AG08396 (cell line): ENCODE measurements at places on chromosomes 2 and 18.
A peak's percentile ranks its signal among the peaks of the same experiment; 100 is the strongest.

DNA sequence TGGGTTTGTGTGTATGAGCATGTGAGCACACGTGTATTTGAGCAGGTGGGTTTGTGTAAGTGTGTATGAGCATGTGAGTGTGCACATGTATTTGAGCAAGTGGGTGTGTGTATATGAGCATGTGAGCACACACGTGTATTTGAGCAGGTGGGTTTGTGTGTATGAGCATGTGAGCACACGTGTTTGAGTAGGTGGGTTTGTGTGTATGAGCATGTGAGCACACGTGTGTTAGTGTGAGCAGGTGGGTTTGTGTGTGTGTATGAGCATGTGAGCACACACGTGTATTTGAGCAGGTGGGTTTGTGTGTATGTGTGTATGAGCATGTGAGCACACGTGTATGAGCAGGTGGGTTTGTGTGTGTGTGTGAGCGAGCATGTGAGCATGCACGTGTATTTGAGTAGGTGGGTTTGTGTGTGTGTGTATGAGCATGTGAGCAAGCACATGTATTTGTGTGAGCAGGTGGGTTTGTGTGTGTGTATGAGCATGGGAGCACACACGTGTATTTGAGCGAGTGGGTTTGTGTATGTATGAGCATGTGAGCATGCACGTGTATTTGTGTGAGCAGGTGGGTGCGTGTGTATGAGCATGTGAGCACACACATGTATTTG is 169.7 kb downstream of the TWIST2 start:
- DNase-seq, result no peak

DNA sequence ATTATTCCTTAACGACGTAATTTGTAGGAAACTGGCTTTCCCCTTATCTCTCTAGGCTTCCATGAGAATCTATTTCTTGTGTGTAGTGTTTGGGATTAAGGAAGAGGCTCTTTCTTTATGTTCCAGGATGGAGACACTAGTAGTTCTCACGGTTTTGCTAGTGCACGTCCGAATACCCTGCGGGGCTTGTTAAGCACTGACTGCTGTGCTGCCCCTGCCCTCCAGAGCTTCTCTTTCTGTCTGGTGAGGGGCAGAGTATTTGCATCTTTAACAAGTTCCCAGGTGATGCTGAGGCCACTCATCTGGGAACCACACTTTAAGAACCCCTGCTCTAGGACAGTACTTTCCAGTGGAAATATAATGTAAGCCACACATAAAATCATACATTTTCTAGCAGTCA is 76.4 kb downstream of the SPATS2L start:
- DNase-seq, result no peak

- DNase-seq, result no peak
Observed at GRCh38 chr2:1862608-1863280, 118.4 kb upstream of the PXDN start.

- peak; percentile 66 for DNase-seq
Observed at GRCh38 chr2:37378411-37378810, 34.0 kb downstream of the QPCT start.

- no peak for DNase-seq
Observed at GRCh38 chr2:202408546-202409140, 32.5 kb downstream of the BMPR2 start.

GRCh38 chr2:120887741-120888231 is 152.1 kb downstream of the GLI2 start:
- DNase-seq, result no peak

- DNase-seq, result no peak
Observed at GRCh38 chr18:74060579-74060978, 87.1 kb downstream of the FBXO15 start.

- DNase-seq, result no peak
Observed at GRCh38 chr2:11414372-11415124, 51.4 kb downstream of the E2F6 start.

DNA sequence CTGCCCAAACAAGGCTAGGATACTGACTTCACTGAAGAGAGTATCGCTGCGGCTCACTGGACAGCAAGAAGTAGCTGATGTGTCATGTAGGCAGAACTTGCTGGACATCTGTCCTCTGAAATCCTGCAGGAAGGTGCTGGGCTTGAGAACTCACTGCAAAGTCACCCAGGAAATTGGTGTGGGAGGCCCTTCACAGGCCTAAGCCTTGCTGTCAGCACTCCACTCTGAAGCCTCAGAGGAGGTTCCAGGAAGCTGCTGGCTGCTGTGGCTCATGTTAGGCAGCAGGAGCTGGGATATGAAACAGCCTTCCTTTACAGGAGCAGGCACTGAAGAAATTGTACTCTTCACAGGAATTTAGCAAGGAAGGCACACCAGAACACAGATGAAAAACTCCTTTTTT is 88.3 kb upstream of the CCDC68 start:
- no peak for DNase-seq

- DNase-seq, result peak; percentile 12
Observed at GRCh38 chr2:232419245-232420072, 12.8 kb downstream of the ALPG start.

DNA sequence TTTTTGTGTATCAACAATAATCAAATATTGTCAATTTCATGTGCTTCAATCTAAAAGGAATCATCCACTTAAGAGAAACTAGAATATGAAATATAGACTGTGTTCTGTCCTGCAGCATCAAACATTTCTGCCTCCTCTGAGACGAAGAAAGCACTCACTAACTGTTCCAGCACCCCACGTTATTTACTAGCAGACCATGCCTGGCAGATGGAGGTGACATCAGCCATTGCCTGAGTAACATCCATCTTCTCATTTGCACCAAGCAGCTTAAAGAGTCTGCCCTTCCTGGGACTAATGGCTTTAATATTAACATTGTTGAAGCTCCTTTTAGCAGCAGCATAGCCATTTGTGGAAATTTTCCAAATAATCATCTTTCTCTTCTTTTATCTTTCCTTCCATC is 25.7 kb downstream of the SGPP2 start:
- DNase-seq, result no peak

GRCh38 chr2:114937366-114937930 is 495.0 kb downstream of the DPP10 start:
- no peak for DNase-seq

GRCh38 chr2:181474222-181474881 is 17.2 kb downstream of the ITGA4 start:
- DNase-seq, result no peak

DNA sequence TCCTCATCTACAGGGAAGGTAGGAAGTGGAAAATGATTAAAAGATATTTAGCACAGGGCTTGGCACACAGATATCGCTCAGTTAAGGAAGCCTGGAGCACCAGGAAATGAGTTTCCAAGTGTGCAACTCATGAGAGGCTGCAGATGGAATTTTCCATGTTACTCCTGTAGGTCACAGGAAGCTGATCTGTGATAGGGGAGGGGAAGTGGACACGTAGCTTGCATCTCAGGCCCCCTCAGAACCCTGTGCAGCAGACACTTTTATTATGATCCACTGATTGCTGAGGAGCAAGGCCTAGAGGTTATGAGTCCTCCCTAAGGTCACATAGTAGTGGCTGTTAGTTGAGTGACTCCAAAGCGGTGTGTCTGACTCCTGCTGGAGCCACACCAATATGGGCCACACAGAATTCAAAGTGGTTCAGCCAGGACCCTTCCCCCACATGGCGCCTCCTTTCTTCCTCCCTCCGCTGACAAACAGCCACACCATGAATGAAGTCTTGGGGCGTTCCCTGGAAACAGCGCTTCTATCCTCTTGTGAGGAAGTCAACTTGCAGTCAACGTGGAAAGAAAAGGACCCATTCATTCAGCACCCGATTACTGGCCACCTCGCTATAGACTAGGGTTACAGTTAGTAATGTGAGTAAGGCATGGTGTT is 21.5 kb downstream of the DYSF start:
- DNase-seq, result no peak

DNA sequence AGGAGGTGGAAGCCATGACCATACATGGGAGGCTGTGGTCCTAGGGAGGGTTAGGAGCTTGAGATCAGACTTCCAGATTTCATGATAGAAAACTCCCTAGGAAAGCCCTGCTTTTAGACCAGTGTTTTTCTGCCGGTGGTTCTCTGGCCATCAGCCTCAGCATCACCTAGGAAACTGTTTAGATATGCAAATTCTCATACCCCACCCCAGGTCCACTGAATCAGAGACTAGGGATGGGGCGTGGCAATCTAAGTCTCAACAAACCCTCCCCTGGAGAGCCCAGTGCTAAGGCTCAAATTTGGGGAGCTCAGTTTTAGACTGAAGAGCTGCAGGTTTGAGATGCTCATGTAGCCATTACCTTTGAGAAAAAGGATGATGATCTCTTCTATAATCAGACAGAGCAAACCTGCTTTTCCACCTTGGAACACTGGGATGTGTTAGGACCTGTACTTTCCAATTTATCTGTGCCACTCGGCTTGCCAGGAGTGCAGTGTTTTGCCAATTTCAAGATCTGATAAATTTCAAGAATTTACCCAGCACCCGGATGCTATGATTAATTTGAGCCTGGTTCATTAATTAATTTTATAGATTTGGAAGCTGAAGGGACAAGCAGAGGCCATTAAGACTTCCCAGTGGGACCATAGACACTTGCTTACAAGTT is 31.5 kb upstream of the LYPD6B start:
- no peak for DNase-seq

DNA sequence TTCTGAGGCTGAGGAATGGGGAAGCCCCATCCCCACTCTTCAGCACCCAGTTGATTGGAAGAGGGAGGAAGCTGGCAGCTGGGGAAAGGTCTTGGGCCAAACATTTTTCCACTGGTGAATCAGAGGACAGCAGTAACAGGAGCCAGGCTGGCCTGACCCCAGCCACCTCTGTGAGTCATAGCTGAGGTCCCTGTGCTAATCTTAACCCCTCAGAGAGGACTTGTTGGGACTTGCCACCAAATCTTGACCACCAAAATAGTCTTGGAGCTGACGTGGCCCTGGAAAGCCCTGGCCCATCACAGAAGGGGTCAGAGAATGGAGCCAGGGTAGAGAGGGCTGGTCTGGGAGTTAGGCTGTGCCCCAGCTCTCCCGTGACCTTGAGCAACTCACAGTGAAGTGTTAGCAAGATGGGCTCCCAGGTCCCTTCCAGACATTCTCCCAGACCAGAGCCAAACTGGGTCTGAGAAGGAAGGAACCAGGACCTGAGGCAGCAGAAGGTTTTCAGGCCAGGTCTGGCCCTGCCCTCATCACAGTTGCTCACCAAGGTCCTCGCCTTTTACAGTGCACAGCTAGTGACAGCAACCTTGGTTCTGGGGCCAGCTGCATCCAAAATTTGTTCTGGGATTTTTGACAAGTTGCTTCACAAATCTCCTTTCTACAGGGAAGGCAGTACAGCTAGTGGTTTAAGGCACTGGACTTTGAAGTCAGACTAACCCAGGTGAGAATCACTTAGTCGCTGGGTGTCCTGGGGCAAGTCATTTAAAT is 266.6 kb downstream of the CYP26B1 start:
- DNase-seq, result peak; percentile 78

DNA sequence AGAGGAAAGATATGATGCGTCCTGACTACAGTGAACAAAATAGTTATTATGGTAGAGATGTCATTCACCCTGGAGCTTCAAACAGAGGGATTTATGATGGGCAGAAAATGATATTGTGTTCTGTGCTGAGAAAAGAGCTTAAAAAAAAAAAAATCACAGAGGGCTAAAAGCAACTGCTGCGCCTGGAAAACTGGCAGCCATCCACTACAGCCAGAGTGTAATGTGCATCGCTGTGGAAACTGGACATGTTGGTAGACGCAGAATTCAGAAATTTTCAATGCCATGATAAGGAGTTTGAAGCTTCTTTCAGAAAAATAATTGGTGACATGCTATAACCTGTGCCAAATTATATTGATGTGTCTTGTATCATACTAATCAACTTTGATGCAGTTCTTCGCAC is 122.9 kb upstream of the SOX11 start:
- no peak for DNase-seq

DNA sequence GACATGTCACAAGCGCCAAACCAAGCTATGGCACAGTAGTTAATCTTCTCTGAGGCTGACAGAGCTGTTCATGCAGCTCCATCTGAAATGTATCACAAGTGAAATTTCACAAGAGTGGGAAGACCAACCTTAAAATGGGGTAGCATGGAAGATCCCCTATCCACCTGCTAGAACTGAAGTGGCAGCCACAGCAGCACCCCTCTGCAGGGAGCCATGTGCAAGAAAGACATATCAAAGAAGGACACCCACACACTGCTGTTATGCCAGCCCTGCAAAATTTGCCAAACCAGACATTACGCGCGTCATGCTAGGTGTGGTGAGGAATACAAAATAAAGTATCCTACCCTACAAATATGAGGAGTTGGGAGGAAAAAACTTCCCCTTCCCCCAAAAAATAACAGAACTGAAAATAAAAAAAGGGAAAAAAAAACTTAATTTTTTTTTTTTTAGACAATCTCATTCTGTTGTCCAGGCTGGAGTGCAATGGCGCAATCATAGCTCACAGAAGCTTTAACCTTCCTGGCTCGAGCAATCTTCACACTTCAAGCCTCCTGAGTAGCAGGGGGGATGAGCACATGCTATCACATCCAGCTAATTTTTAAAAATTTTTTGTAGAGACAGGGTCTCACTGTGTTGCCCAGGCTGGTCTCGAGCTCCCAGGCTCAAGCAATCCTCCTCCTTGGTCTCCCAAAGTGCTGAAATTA is 76.2 kb downstream of the STK39 start:
- no peak for DNase-seq

GRCh38 chr2:177036747-177037146 is 175.8 kb upstream of the HNRNPA3 start:
- no peak for DNase-seq

DNA sequence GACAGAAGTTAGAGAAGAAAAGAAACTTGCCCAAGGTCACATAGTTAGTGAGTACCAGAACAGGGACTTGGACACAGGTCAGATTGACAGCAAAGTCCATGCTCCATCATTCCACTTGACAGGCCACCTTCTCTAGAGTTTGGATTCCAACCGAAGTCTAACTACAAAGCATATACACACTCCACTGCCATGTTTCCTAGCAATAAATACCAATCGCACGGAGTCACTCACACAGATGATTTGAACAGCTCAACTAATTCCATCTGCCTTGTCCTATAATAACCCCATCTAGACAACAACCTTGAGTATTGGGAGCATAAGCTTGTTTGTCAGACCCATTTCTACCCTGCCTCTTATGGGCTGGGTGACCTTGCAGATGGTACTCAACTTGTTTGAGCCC is 334.6 kb upstream of the MGAT5 start:
- DNase-seq, result peak; percentile 32

- DNase-seq, result peak; percentile 7
Observed at GRCh38 chr2:17719562-17720371, 33.8 kb downstream of the SMC6 start.

GRCh38 chr18:23995180-23995579 is 19.4 kb upstream of the TTC39C start:
- no peak for DNase-seq

- DNase-seq, result peak; percentile 74
Observed at GRCh38 chr18:394987-395362, 105.5 kb downstream of the COLEC12 start.

GRCh38 chr18:5768454-5768853 is 126.9 kb downstream of the TMEM200C start:
- no peak for DNase-seq

GRCh38 chr2:134325696-134326095 is 71.8 kb downstream of the MGAT5 start:
- DNase-seq, result no peak

GRCh38 chr2:3037196-3038194 is 340.1 kb downstream of the EIPR1 start:
- no peak for DNase-seq
